Lower lobe of right lung (tissue), 2 donors: ENCODE measurements at places on chromosomes 2 and 18. TPM values are rescaled to one million over a fixed set of nuclear protein-coding genes. Genes with fewer than 3 reads are reported as not detected.

The KIF5C gene
- total RNA-seq: 0.47 TPM

The CNDP2 gene
- 237 TPM for total RNA-seq

The CHRND gene
- not detected for total RNA-seq

The TRAPPC12 gene
- 93.8 TPM for total RNA-seq

The PID1 gene
- total RNA-seq: 48.0 TPM

The DLGAP1 gene
- total RNA-seq: 3.8 TPM

The WDPCP gene
- 12.3 TPM for total RNA-seq

The LIMS4 gene
- 1.1 TPM for total RNA-seq

The CRACDL gene
- 17.8 TPM for total RNA-seq

The UPP2 gene
- total RNA-seq: not detected

GRCh38 chr2:107337209-107337898 is 451.4 kb upstream of the ST6GAL2 start:
- H3K27me3 ChIP-seq: no peaks in the 10 kb centered on the region
- H3K4me3 ChIP-seq: no peak overlapping the region
- H3K27ac ChIP-seq: no peak overlapping the region
- DNase-seq: no peak

DNA sequence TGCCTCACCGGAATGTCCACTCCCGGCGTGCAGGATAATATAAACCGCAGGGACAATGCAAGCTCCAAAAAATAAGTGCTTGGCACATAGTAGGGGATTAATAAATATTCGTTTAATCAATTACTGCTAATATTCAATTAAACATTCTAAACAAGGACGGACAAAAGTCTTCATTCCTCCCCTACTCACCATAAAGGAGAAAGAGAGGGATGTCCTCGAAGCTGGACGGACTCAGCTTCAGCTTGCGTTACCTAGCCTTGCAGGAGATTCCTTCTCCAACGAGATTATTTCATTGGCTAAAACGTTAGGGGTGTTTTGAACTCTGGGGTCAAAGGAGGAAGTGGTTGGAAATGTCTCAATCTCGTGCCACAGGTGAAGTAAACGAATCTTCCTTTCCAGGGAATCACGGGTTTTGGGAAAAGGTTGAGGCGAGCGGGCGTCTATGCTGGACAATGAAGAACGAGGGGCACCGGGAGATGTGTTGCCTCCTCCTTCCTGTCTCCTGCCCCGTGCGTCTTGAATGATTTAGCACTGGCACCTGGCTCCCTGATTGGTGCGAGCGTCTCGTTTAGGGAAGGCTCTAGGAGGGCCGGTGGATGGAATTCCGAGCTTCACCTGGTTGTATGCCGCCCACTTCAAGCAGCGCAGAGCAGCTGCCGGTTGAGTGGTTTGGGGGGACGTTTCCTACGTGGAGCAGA is 2.0 kb upstream of the GAD1 start:
- DNase-seq: no peak
- H3K36me3 ChIP-seq: no peaks in the 10 kb centered on the region
- peaks cover 53% of the 10 kb centered on the region for H3K4me1 ChIP-seq
- H3K27ac ChIP-seq: no peak overlapping the region

- DNase-seq: no peak
- H3K27me3 ChIP-seq: no peaks in the 10 kb centered on the region
- no peak overlapping the region for H3K4me3 ChIP-seq
- H3K27ac ChIP-seq: no peak overlapping the region
- H3K4me1 ChIP-seq: no peaks in the 10 kb centered on the region
These were observed 114.1 kb downstream of the ZBTB7C start for GRCh38 chr18:48294899-48295585.

DNA sequence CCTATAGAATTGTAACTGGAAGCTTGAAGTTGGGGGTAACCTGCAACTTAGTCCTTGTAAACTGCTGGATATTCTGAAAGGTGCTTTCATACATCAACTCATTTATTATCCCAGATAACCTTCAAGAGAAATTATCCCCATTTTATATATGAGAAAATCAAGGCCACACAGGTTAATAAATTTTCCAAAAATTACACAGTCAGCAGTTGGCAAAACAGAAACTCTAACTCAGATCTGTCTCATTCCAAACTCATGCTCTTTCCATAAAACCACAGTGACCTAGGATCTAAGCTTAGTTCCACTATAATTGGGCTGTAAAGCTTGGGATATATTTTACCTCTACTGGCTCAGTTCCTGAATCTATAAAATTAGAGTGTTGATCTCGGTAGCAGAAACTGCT is 167.6 kb upstream of the DDX18 start:
- no peak for DNase-seq
- H3K27me3 ChIP-seq: no peaks in the 10 kb centered on the region
- H3K4me3 ChIP-seq: no peak overlapping the region
- no peak overlapping the region for H3K27ac ChIP-seq
- H3K4me1 ChIP-seq: no peaks in the 10 kb centered on the region

DNA sequence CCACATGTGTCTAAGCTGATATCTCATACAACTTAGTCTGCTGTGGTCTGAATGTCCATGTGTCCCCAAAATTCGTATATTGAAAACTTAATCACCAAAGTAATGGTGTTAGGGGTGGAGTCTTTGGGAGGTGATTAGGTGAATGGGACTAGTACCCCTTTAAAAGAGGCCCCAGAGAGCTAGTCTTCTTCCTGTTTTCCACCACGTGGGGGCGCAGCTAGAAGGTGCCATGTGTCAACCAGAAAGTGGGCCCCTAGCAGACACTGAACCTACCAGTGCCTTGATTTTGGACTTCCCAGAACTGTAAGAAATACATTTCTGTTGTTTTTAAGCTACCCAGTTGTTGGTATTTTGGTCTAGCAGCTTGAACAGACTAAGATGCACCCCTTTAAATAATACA is 86.6 kb downstream of the ASB1 start:
- H3K27me3 ChIP-seq: no peaks in the 10 kb centered on the region
- H3K4me3 ChIP-seq: no peak overlapping the region
- H3K4me1 ChIP-seq: no peaks in the 10 kb centered on the region
- H3K36me3 ChIP-seq: no peaks in the 10 kb centered on the region
- peak; percentile 66 for DNase-seq

GRCh38 chr2:65277791-65278483 is 50.3 kb downstream of the ACTR2 start:
- H3K27ac ChIP-seq: peak overlapping the region; percentile 73
- peak; percentile 62 for DNase-seq
- H3K4me3 ChIP-seq: peak overlapping the region; percentile 6
- H3K27me3 ChIP-seq: no peaks in the 10 kb centered on the region
- H3K4me1 ChIP-seq: peaks cover 51% of the 10 kb centered on the region

- H3K27me3 ChIP-seq: no peaks in the 10 kb centered on the region
- H3K4me1 ChIP-seq: peaks cover 21% of the 10 kb centered on the region
- H3K4me3 ChIP-seq: no peak overlapping the region
- H3K36me3 ChIP-seq: peaks cover 48% of the 10 kb centered on the region
- DNase-seq: no peak
These were observed 286.2 kb upstream of the EPAS1 start for GRCh38 chr2:46010925-46011490.

DNA sequence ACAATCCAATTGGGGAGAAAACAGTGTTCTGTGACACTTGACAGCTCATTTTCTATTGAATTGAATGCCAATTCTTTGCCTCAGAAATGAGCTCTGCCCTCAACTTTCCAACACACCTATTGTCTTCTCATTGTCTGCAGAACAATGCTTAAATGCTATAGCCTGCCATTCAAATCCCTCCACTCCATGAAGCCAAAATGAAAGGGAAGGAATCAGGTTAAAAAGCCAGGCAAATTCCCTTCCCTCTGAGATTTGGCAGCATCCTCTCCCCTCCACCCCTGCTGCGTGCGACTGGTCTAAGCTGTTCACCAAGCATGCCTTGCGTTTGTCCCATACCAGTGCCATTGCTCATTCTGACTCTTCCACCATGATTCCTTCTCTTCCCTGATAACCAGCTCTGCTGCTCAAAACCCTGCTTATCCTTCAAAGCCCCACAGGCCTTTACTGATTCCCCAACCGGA is 32.4 kb upstream of the TMEM131 start:
- H3K27ac ChIP-seq: no peak overlapping the region
- H3K4me3 ChIP-seq: no peak overlapping the region
- H3K36me3 ChIP-seq: no peaks in the 10 kb centered on the region
- peaks cover 5% of the 10 kb centered on the region for H3K27me3 ChIP-seq

GRCh38 chr2:160751021-160751420 is 257.4 kb upstream of the RBMS1 start:
- H3K27me3 ChIP-seq: no peaks in the 10 kb centered on the region
- no peaks in the 10 kb centered on the region for H3K36me3 ChIP-seq
- no peak overlapping the region for H3K4me3 ChIP-seq
- H3K4me1 ChIP-seq: peaks cover 8% of the 10 kb centered on the region
- no peak for DNase-seq
- no peak overlapping the region for H3K27ac ChIP-seq

DNA sequence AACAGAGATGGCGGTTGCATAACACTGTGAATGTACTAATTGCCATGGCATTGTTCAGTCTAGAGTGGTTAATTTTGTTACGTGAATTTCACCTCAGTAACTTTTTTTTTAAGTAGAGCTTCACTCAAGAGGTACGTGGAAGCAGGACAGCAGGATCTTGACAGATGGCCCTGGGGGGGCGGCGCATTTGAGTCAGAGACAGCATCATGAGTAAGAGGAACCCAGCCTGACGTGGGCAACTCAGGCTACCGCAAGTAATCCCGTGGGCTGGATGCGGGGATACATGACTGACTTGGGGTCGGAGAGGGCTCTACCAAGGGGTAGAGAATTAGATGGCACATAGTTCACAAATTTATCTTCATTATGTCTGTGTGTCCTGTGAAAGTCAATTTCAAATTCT is 38.1 kb upstream of the DAPL1 start:
- H3K27me3 ChIP-seq: no peaks in the 10 kb centered on the region
- no peak for DNase-seq
- H3K27ac ChIP-seq: no peak overlapping the region
- H3K4me1 ChIP-seq: peaks cover 11% of the 10 kb centered on the region

DNA sequence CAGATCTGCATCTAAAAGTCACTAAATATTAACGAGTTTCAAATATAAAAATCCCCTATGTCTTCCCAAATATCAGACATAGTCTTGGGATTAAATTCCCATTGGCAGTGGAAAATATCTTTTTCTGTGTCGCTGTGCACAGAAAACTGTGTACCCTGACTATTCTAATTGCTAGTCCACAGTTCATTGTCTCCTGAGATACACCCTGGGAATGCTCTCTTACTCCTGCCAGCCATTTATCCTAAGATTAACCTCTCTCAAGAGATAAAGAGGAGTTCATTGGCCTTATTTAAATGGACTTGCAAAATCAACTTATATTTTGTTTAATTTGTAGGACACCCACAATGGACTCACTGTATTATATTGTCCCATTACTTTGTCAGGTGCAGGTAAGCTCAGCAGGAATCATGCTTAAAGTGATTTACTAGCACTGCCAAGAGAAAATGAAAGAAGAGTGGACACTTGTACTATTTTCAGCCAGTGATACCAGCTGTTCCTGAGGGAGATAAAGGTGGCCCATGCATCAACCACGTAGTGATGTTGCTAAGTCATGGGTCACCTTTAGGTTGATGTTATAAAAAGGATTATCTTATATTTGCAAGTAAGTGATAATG is 553.8 kb downstream of the PIK3C3 start:
- no peak overlapping the region for H3K4me3 ChIP-seq
- no peaks in the 10 kb centered on the region for H3K4me1 ChIP-seq
- no peak for DNase-seq

- no peak for DNase-seq
- H3K27me3 ChIP-seq: no peaks in the 10 kb centered on the region
- H3K4me3 ChIP-seq: no peak overlapping the region
- H3K36me3 ChIP-seq: no peaks in the 10 kb centered on the region
These were observed 9.7 kb downstream of the STK39 start for GRCh38 chr2:168237741-168238140.

GRCh38 chr18:31929273-31929672 is 13.7 kb downstream of the TRAPPC8 start:
- peaks cover 54% of the 10 kb centered on the region for H3K36me3 ChIP-seq
- H3K4me3 ChIP-seq: no peak overlapping the region
- no peaks in the 10 kb centered on the region for H3K27me3 ChIP-seq
- H3K27ac ChIP-seq: no peak overlapping the region
- no peak for DNase-seq
- H3K4me1 ChIP-seq: peaks cover 4% of the 10 kb centered on the region

DNA sequence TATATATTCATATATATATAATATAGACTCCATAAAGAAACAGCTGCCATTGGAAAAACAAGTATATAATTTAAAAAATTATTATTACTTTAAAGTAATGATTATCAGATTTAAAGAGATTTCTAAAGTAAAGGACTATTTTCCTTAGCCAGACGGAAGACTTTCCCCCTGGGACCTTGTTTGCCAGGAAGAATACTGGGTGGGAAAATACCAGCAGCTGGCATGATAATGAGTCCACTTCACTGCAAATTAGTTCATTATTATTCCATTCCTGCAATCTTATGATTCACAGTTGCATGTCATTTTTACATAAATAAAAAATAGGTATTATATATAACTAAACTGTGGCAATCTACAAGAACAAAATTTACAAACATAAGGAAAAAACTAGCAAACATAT is 339.8 kb upstream of the CDH7 start:
- no peaks in the 10 kb centered on the region for H3K36me3 ChIP-seq
- DNase-seq: no peak
- no peaks in the 10 kb centered on the region for H3K4me1 ChIP-seq
- H3K27ac ChIP-seq: no peak overlapping the region
- no peaks in the 10 kb centered on the region for H3K27me3 ChIP-seq
- no peak overlapping the region for H3K4me3 ChIP-seq

DNA sequence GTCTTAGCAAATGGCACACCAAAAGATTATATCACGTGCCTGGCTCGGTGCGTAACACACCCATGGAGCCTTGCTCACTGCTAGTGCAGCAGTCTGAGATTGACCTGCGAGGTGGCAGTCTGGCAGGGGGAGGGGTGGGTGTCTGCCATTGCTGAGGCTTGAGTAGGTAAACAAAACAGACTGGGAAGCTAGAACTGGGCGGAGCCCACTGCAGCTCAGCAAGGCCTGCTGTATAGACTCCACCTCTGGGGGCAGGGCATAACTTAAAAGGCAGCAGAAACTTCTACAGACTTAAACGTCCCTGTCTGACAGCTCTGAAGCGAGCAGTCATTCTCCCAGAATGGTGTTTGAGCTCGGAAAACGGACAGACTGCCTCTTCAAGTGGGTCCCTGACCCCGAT is 55.9 kb upstream of the FSHR start:
- no peaks in the 10 kb centered on the region for H3K27me3 ChIP-seq
- H3K4me1 ChIP-seq: no peaks in the 10 kb centered on the region
- H3K27ac ChIP-seq: no peak overlapping the region
- no peak for DNase-seq
